ENCODE measurements at places on chromosomes 6 and 20. TPM values are rescaled to one million over a fixed set of nuclear protein-coding genes. Genes with fewer than 3 reads are reported as not detected.

DNA sequence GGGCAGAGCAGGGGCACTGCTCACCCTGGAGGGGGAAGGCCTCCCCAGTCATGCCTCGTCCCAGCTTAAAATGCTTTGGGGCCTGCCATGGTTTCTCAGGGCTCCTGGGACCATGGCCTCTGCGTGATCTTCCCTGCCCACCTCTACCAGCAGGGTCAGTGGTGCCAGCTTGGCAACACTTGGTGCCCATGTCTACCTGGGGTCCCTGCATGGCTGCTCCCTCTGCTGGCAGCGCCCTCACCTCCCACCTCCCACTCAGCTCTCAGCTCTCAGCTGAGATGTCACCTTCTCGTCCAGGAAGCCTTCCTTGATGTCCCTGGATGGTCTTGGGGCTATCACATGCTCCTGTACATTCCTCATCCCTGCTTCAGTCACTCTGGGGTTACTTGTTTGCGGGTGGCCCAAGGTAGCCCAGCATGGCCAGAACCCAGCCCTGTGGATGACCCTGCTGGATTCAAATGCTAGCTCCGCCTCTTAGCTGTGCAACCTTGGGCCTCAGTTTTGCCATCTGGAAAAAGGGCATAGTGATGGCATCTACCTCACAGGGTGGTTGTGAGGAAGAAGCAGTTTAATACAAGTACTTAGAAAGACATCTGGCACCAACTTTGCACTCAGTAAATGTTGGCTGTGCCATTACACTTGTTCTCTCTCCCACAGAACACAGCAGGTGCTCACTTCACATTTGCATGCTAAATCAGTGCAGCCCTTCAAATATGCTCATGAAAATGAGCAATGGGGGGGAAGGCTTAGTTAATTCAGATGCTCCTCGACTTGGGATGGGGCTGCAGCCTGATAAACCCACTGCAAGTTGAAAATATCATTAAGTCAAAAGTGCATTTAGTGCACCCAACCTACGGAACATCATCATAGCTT, 53.5 kb upstream of the PTPN1 start:
- no peaks in the 10 kb centered on the region for H3K36me3 ChIP-seq
- H3K4me1 ChIP-seq: peaks cover 11% of the 10 kb centered on the region
- H3K27ac ChIP-seq: no peak overlapping the region
- peaks cover 2% of the 10 kb centered on the region for H3K27me3 ChIP-seq
- H3K4me3 ChIP-seq: no peak overlapping the region

DNA sequence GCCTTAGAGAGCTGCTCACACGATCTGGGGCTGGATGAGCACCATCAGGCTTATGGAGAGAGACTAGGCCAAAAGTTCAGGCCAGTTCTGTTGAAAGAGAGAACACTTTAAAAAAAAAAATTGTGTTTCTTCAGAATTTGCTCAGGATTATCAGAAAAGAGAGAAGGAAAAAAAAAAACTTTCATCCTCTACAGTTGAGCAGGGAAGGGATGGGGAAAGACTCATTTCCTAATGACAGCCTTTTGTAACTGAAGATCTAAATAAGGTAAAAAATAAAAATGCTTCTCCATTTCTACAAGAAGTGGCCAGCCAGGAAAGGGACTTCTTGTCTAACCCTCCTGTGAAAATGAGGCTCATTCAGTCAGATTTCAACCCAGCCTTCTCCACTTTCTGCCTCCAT, 134.8 kb downstream of the LY86 start:
- H3K27ac ChIP-seq: peak overlapping the region; percentile 92
- no peak overlapping the region for H3K4me3 ChIP-seq
- peaks cover 37% of the 10 kb centered on the region for H3K4me1 ChIP-seq
- no peaks in the 10 kb centered on the region for H3K27me3 ChIP-seq
- no peaks in the 10 kb centered on the region for H3K36me3 ChIP-seq
- DNase-seq: no peak

DNA sequence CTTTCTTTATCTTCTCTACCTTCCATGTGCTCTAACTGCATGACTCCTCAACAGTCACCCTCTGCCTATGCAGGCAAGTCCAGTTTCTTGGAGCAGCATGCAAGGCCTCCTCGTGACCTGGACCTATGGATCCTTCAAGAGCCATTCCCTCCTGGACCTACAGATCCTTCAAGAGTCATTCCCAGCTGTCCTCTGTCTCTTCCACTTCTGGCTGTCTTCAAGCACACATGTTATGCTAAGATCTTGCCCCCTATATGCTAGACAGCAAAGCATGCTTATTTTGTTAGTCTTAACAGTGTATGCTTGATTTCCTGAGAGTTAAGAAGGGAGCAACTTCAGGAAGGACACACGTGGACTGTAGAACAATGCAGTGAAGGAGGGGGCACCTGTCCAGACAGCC, 7.5 kb downstream of the ID4 start:
- no peaks in the 10 kb centered on the region for H3K27me3 ChIP-seq
- no peak overlapping the region for H3K4me3 ChIP-seq
- no peak for DNase-seq

SLC44A4 gene
- 0.18 TPM for total RNA-seq

GRCh38 chr6:131736811-131737210, 26.0 kb upstream of the CTAGE9 start:
- H3K36me3 ChIP-seq: no peaks in the 10 kb centered on the region
- no peak for DNase-seq
- H3K27me3 ChIP-seq: no peaks in the 10 kb centered on the region
- H3K4me1 ChIP-seq: peaks cover 4% of the 10 kb centered on the region
- no peak overlapping the region for H3K27ac ChIP-seq

SLC52A3 gene
- 0.22 TPM for total RNA-seq

TXNDC5 gene
- 167 TPM for total RNA-seq

GRCh38 chr20:61184194-61184593, 67.9 kb upstream of the CDH4 start:
- no peak overlapping the region for H3K4me3 ChIP-seq
- H3K36me3 ChIP-seq: no peaks in the 10 kb centered on the region
- no peak overlapping the region for H3K27ac ChIP-seq

PLAGL1 gene
- 105 TPM for total RNA-seq

DNA sequence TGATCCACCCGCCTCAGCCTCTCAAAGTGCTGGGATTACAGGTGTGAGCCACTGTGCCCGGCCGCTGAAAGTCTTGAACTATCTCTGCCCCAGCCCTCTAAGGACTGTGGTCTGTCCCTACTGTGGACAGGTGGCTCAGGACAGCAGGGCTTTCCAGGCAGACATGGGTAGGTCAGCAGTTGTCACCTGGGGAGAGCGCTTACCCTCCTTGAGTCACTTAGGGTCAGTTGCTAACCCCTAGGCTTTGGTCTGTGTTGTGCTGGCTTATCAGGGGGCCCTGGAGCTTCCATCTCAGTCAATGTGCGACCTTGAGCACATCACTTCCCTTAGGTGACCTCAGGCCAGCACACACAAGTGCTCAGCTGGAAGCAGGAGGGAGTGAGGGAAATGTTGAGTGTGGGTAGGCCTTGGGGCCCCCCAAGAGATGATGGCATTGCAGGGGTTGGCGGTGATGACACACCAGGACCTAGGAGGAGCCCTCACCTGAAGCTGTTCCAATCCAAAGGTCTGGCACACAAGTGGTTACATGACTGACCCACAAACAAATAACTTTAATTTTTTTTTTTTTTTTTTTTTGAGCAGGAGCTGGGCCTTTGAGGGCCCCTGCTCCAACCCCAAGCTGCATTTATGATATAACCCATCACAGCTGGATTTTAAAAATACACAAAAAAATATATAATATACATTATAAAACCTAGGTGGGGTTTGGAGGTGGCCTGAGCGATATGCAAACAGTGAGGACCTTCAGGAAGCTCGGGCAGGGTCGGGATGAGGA, 5.1 kb downstream of the RPL10A start:
- H3K27me3 ChIP-seq: no peaks in the 10 kb centered on the region
- H3K36me3 ChIP-seq: peaks cover 80% of the 10 kb centered on the region
- DNase-seq: no peak
- no peak overlapping the region for H3K4me3 ChIP-seq

CDH4 gene
- total RNA-seq: 0.66 TPM

DNA sequence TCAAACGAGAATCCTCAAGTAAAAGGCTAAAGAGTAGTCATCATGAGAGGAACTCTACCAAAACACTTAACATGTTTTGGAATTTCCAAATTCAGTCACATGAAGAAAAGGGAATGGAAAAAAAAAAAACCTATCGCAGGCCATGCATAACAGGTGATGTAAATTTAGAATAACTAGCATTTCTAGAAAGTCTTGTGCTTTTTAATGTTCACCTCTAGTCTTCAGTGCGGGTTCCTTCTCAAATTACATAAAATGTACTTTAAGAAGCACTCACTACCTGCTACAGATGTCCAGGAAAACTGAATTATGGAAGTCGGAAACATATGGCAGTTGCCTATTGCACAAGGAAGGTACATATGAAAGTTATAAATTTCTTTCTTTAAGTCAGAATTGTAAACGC, 6.1 kb upstream of the TBX18 start:
- no peak overlapping the region for H3K4me3 ChIP-seq
- H3K27ac ChIP-seq: no peak overlapping the region
- H3K27me3 ChIP-seq: peaks cover 77% of the 10 kb centered on the region
- H3K36me3 ChIP-seq: no peaks in the 10 kb centered on the region

DNA sequence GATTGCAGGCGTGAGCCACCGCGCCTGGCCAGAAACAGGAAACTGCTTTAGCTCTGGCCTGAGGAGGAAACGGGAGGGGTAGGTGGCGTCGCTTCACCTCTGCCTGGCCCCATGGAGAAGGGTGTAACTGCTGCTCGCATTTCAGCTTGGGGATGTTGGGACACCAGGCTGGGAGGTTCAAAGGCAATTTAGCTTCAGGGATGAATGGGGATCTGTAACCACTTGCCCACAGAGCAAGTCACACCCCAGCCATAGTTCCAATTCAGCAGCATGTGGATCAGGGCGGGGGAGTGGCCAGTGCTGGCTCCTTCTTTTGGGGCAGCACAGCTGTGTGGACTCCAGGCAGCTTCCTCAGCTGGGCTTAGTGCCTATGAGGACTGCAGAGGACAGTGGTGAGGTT, 34.8 kb upstream of the NUP153 start:
- H3K4me3 ChIP-seq: no peak overlapping the region
- no peak overlapping the region for H3K27ac ChIP-seq
- H3K4me1 ChIP-seq: peaks cover 15% of the 10 kb centered on the region
- no peaks in the 10 kb centered on the region for H3K36me3 ChIP-seq

COL12A1 gene
- total RNA-seq: 658 TPM

SULF2 gene
- 35.6 TPM for total RNA-seq

DNA sequence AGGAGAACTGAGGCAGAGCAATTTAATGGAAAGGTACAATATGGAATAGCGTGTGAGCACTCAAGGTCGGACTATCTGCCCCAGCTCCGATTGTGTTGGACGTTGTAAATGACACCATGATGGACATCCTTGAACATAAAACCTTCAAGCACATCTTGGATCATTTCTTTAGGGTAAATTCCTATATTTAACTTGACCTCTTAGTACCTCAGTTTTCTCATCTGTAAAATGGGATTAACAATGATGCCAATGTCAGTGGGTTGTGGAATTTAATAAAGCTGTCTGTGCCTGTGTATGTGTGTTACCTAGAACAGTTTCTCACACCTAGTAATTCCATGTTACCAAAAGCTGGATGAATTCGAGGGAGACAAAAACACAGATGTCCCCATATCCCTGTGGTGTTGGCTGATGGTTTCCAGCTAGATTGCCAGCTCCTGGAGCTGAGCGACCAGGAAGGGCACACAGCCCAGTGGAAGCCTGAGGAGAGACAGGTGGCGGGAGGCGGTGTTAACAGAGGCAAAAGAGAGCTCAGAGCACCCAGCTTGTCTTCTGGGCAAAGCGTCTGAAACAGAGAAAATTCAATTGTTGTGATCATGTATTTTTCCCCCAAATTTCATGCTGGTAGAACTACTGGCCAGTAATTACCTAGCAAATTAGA, 32.6 kb downstream of the MDFI start:
- H3K36me3 ChIP-seq: no peaks in the 10 kb centered on the region
- H3K4me3 ChIP-seq: no peak overlapping the region
- DNase-seq: no peak
- no peak overlapping the region for H3K27ac ChIP-seq
- H3K4me1 ChIP-seq: peaks cover 34% of the 10 kb centered on the region
- peaks cover 4% of the 10 kb centered on the region for H3K27me3 ChIP-seq

DNA sequence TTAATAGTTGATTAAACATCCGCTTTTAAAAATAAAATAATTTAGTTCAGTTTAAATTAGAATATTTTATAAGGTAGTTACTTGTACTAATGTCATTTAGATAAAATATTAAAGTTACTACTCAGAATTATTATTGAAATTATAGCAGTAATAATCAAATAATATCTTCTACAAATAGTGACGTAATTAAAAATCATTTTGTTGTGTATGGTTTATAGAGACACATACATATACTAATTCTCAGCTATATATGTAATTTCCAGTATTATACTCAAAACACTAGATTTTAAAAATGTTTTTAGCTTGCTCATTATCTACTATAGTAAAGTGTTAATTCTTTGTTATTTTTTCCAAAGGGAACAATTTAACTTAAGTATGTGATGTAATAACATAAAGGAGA, 435.2 kb upstream of the MANEA start:
- DNase-seq: no peak
- no peaks in the 10 kb centered on the region for H3K4me1 ChIP-seq
- no peak overlapping the region for H3K4me3 ChIP-seq
- H3K36me3 ChIP-seq: no peaks in the 10 kb centered on the region
- H3K27ac ChIP-seq: no peak overlapping the region

GRCh38 chr20:4592316-4593148, 129.2 kb upstream of the PRND start:
- no peaks in the 10 kb centered on the region for H3K36me3 ChIP-seq
- H3K4me3 ChIP-seq: peak overlapping the region; percentile 30
- DNase-seq: peak; percentile 43
- peaks cover 15% of the 10 kb centered on the region for H3K27me3 ChIP-seq
- H3K4me1 ChIP-seq: peaks cover 7% of the 10 kb centered on the region
- no peak overlapping the region for H3K27ac ChIP-seq

CTAGE9 gene
- not detected for total RNA-seq

GRCh38 chr6:13395272-13396237, 67.2 kb upstream of the TBC1D7 start:
- H3K4me3 ChIP-seq: no peak overlapping the region
- peaks cover 7% of the 10 kb centered on the region for H3K4me1 ChIP-seq
- H3K36me3 ChIP-seq: no peaks in the 10 kb centered on the region
- peak overlapping the region; percentile 15 for H3K27ac ChIP-seq

DNA sequence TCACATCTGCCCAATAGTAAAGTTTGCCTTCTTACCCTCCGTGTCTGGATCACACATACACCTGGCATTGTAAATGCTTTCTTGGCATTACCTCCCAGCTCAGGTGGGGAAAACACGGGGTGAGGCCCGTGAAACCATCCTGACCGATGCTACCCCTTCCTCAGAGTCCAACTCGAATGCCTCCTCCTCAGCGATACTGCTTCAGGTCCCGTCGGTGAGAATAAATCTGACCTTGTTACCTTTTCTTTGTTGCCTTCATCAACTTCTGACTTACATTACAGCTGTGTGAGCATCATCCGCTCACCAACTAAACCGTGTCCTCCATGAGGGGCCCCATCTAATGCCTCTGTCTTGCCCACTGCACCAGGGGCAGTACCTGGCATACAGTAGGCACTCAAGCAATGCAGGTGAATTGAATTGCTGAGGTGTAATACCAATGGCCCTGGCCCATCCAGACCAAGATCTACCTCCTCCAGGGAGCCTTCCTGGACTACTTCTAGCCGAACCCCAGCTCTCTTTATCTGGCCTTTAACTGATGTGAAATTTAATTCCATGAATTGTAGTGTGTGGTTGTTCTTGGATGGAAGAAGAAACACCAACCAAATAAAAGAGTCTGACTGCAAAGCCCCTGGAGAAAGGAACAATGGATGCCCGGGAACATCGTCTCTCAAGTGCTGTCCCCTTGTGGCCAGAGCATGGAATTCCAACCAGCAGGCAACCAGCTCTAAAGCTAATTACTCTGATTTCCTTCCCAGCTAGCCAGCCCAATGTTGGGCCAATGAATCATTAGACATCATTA, 141.5 kb downstream of the ANKRD60 start:
- H3K4me3 ChIP-seq: no peak overlapping the region
- peaks cover 3% of the 10 kb centered on the region for H3K4me1 ChIP-seq
- no peaks in the 10 kb centered on the region for H3K36me3 ChIP-seq
- peak; percentile 41 for DNase-seq
